SK-N-SH treated with all-trans-retinoic acid at 6 μM for 48 hours (cell line): ENCODE measurements at places on chromosomes 6 and 20.
A peak's percentile ranks its signal among the peaks of the same experiment; 100 is the strongest.

DNA sequence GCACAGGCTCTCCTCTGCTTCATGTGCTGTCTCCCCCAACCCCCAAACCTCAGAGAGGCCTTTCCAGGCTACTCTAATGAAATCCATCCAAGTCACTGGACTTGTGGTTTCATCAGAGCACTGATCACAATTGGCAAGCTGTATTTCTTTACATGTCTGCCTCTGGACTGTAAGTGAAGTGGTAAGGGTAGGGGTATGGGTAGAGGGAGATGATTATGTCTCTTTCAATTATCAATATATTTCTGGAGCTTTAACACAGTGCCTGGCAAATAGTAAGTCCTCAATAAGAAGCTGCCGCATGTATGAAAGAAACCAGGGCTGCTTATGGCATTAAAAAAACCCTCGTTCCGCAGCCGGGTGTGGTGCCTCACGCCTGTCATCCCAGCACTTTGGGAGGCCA, 5.4 kb downstream of the TRERF1 start:
- ATAC-seq = peak; percentile 54

DNA sequence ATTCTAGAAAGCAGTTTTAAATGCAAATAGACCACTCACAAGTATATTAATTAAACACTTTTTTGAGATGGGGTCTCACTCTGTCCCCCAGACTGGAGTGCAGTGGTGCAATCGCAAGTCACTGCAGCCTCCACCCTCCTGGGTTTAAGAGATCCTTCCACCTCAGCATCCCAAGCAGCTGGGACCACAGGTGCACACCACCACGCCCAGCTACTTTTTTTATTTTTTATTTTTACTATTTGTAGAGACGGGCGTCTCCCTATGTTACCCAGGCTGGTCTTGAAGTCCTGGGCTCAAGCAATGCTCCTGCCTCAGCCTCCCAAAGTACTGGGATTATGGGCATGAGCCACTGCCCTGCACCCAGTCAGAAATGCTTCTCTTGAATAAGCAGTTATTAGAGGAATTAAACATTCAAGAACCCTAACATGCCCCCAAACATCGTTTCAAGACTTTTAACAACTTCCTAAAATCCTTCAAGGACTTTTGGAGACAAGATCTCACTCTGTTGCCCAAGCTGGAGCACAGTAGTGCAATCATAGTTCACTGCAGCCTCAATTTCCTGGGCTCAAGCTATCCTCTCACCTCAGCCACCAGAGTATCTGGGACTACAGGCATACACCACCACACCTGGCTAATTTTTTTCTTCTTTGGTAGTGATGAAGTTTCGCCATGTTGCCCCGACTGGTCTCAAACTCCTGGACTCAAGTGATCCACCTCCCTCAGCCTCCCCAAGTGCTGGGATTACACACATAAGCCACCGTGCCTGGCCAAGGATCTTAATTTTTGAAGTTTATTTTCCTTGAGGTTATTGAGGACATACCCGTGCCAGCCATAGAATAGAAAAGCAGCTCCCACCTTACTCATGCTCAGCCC, 3.2 kb downstream of the MCCD1 start:
- ATAC-seq = no peak

DNA sequence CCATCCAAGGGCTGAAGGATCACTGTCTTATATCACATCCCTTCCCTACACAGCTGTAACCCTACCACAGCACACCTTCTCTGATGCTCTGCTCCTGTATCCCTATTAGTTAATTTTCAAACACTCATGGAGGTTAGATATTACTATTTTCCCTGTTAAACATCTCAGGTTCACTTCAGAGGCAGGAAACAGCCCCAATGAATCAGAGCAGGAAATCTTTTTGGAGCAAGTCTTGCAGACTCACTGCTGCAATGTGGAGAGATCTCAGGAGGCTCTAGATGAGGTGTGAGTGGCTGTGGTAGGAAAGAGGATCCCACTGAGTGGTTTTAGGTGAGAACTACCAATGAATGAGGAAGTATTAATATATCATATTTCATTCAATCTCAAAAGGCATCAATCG, 19.7 kb upstream of the HTR1B start:
- no peak for ATAC-seq

- no peak for ATAC-seq
These were observed 929.6 kb downstream of the C6orf118 start for GRCh38 chr6:164379795-164380194.

DNA sequence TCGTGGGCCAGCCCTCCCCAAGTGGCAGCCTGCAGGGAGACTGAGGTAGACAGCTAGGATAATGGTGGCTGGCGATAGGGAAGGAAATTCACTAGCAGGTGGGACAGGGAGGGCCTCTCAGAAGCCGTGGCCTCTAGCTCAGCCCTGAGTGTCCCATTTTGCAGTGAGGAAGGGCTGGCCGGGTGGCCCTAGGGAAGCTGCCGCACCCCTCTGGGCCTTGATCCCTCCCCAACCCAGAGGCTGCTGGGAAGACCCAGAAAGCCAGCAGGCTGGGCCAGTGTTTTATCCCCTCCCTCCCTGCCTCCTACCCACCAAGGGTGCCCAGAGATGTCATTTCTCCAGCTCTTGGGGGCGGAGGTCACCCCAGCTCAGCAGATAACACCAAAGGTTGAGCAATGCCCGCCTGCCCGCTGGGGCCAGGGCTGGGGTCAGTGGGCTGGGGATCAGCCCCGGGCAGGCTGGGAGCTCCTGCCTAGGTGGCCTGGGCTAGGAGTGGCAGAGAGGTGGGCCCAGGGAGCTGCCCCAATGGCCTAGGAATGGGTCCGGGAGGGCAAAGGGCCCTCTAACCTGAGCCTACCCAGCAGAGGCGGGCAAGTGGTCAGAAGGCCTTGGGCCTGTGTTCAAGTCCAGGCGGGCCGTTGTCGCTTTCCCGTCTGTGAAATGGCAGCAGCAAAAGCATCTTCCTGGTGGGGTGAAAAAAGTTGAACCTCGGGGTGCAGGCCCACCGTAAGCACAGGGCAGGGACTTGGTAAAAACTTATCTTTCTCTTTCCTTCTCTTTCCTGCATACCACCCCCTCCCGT, 1.6 kb upstream of the CEBPB start:
- ATAC-seq = no peak

- ATAC-seq = no peak
These were observed 3.8 kb upstream of the NCOA5 start for GRCh38 chr20:46093531-46093930.

DNA sequence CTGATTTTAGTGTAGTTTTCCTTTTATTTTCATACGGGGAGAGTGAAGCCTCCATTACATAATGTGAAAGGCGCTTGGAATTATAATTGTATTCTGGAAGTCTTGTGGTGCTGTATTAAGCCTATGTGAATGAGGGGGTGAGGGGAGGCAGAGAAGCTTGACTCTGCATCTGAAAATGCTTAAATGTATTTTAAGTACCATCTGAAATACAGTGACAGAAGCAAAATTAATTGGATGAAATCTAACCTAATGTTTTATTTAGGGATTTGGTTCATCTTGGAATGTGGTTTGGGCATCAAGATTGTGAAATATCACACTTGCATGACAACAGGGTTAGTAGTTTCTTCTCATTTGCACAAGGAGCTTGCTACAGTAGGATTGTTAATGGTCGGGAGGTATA, 41.2 kb downstream of the TMEM200A start:
- peak; percentile 57 for ATAC-seq

DNA sequence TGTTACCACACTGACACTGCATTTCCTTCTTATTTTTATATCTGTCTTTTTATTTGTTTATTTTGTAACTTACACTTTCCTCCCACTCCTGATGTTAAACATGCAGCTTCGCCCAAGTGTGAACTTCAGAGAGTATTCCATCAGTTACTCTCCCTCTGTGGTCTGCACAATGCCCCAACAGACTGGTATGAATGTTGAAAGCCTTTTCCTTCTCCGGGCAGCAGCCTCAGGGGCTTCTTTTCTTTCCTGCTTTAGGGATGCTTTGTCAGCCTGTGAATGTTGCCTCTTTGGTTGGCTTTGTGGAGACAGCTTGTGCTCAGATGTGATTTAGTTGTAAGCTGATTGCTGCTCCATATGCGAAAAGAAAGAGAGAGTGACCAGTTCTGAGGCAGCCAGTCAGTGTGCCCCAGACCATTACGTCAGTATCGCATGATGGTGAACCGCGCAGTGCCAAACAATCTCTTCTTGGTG, 44.0 kb downstream of the SMPDL3A start:
- ATAC-seq = peak; percentile 38; the same call in 2 of the 3 replicates

DNA sequence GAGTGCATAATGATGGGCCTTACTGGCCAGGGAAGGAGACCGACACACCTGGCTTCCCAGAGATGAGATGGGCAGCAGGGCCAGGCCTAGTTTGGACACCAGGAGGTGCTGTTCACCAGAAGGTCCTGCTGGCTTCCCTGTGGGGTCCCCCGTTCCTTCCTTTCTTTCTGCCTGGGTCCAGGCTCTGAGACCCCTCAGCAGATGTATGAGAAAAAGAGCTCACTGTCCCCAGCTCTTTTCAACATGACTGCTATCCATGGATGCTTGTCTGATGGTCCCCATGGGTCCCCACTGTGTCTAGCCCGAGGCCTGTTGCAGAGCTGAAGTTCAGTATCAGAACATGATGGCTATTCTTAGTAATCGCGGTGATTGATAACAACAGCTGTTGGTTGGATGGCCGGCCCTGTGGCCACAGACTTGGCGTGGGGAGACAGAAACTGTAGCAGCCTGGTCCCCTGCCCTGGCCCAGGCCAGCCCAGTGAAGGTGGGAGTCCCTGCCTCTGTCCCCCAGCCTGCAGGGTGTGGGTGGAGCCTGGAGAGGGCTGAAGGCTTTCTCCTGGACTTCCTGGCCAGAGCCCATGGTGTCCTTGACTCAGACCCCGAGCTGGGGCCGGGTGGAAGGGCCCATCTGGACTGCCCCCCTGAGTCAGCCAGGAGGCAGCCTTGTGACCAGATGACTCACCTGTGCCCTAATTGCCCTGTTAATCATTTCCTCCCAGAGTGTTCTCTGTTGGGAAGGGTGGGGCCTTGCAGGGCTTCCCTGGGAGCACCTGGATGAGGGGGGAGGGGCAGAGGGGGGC, 9.9 kb upstream of the BAK1 start:
- ATAC-seq = peak; percentile 78

- ATAC-seq = no peak
These were observed 18.4 kb upstream of the NNAT start for GRCh38 chr20:37502654-37503053.
